H4 (cell line): ENCODE measurements at places on chromosomes 4 and X. TPM values are rescaled to one million over a fixed set of nuclear protein-coding genes. Genes with fewer than 3 reads are reported as not detected.

Gene F9
- total RNA-seq: not detected in 2 replicates

Gene SASH3
- not detected in 2 replicates for total RNA-seq

DNA sequence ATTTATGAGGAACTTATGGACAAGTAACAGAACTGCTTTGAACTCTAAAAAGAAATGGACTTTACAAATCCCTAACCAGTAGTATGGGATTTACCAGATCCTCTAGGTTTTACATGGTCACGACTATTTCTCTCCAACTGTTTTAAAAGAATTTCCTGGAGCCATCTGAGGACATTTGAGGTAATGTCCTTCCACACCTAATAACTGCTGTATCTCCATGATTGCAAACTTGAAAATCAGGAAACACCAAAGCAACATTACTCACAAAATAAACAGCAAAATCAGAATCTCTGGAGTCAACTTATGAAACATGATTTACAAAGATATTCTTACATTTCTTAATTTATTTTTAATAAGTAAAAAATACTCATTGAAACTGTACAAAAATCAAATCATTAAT, 58.0 kb downstream of the STAP1 start:
- no peak for DNase-seq

DNA sequence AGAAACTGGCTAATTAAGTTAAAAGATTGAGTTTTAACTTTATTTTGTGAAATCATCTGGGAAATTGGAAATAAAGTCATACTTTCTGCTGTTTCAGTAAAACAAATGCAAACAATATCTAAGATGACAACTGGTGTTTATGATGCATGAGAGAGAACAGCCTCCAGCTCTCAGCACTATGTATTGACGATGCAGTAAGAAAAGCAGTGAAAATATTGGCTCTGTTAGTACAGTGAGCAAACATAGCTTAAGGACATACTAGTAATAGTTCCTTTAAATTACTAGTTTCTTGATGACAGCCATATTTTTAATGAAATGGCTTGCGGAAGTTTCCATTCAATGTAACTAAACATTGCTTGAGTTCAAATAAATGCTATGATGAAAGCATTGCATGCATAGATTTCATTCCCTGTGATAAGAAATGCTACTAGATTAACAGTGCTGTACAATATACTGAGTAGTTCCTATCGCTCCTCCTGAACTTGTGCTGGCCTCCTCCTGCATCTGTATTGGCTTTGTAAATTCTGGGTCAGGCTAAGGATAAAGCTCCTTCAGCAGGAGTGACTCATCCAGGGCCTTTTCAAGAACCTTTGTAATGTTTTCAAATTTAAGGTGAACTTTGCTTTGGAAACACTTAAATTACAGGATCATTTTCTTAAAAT, 11.6 kb downstream of the ARHGAP24 start:
- DNase-seq: peak; percentile 26
